ENCODE measurements at places on chromosomes 16 and 17. TPM values are rescaled to one million over a fixed set of nuclear protein-coding genes. Genes with fewer than 3 reads are reported as not detected.

GRCh38 chr16:54068212-54068611, 218.4 kb downstream of the IRX3 start:
- no peaks in the 10 kb centered on the region for H3K27me3 ChIP-seq
- no peak overlapping the region for H3K4me3 ChIP-seq
- no peaks in the 10 kb centered on the region for H3K4me1 ChIP-seq

GRCh38 chr16:4358831-4359561, 7.9 kb upstream of the PAM16 start:
- no peak overlapping the region for H3K27ac ChIP-seq
- H3K4me3 ChIP-seq, result no peak overlapping the region
- H3K4me1 ChIP-seq, result no peaks in the 10 kb centered on the region
- no peaks in the 10 kb centered on the region for H3K27me3 ChIP-seq
- H3K36me3 ChIP-seq, result peaks cover 31% of the 10 kb centered on the region

DNA sequence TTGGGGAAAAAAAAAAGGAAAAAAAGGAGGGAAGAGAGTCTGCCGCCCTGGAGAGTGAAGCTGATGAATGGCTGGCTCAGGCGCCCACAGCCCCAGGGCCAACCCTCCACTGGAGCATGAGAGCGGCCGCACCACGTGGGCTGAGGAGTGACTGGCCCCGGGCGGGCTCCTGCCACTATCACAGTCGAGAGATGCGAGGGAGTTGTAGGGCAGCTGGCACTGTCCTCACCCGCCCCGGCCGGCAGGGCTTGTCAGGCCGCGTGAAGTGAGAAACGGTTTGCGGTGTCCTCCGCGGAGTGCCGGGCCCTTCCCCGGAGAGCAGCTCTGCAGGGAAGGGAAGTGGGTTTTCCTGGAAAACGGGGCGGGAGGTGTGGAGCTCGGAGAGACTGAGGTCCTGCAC, 45.9 kb downstream of the JPH3 start:
- DNase-seq, result no peak
- H3K4me1 ChIP-seq, result no peaks in the 10 kb centered on the region
- H3K27me3 ChIP-seq, result no peaks in the 10 kb centered on the region
- no peak overlapping the region for H3K4me3 ChIP-seq

GRCh38 chr16:15593235-15593634, 49.7 kb downstream of the MARF1 start:
- H3K27me3 ChIP-seq, result no peaks in the 10 kb centered on the region
- DNase-seq, result peak; percentile 40
- peak overlapping the region; percentile 9 for H3K27ac ChIP-seq
- H3K4me1 ChIP-seq, result peaks cover 20% of the 10 kb centered on the region
- peaks cover 18% of the 10 kb centered on the region for H3K36me3 ChIP-seq

DNA sequence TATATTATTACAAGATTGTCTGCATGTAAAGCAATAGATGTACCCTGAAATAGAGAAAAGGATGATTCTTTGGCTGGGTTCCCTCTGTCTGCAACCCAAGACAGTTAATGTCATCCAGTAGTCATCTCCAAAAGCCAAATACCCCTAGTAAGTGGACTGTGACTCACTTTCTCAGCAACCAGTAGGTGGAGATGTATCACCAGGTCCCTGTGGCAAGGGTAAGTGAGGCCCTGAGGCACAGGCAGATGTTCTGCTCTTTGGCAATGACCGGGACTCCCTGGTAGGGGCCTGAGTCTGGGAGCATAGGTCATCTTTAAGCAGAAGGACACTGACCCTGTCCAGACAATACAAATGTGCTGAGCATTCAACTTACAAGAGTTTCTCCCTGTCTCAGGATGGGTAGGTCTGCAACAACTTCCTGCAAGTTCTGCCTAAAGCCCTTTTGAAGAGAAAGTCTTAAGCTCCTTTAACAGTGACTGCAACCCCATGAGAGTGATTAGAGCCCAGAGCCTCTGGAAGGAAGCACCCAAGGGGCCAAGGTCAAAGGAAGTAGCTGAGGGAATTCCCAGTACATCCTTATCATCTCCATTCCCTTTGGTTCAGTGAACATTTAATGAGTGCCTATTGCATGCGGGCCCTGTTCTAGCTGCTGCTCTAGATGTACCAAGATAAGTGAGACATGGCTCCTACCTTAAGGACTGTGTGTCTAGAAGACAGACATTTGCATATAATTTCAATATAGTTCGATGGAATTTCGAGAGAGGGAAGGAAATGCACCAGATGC, 31.9 kb downstream of the PMP22 start:
- H3K27me3 ChIP-seq, result no peaks in the 10 kb centered on the region
- no peak for DNase-seq
- peaks cover 30% of the 10 kb centered on the region for H3K4me1 ChIP-seq
- H3K27ac ChIP-seq, result no peak overlapping the region

The TMEM238L gene
- total RNA-seq, result not detected
